HFFc6 (cell line): ENCODE measurements at places on chromosomes 16 and 17.
A peak's percentile ranks its signal among the peaks of the same experiment; 100 is the strongest.

GRCh38 chr17:63476459-63476853 lies 405 bp upstream of the ACE start:
- peaks cover 19% of the 10 kb centered on the region for H3K4me1 ChIP-seq
- H3K4me3 ChIP-seq: peak overlapping the region; percentile 39; the same call in 1 of the 2 replicates
- no peak for DNase-seq

DNA sequence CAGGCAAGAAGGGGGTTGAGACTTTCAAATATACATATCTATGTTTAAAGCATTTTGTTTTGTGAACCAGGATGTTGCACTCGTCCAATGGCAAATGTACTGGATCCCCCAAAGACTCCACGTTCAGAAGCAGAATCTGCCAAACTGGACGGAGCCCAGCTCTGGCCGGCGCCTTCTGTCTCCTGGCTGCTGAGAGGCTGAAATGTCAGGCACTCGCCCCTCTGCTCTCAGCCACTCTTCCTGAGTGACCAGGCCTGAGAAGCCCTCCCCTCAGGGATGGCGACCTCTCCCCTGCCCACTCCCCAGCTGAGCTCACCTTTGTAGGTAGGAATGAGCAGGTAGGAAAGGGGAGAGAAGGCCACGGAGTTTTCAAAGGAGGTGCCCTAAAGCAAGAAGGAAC lies 187.5 kb upstream of the FOXF1 start:
- peaks cover 16% of the 10 kb centered on the region for H3K4me1 ChIP-seq
- peaks cover 4% of the 10 kb centered on the region; the same call in 1 of the 2 replicates for H3K36me3 ChIP-seq
- H3K27ac ChIP-seq: no peak overlapping the region
- DNase-seq: no peak
- peaks cover 31% of the 10 kb centered on the region for H3K27me3 ChIP-seq

- H3K4me3 ChIP-seq: no peak overlapping the region
- H3K4me1 ChIP-seq: peaks cover 70% of the 10 kb centered on the region
- H3K27me3 ChIP-seq: no peaks in the 10 kb centered on the region; the same call in 1 of the 2 replicates
Measured at GRCh38 chr17:67831268-67831667, 6.0 kb downstream of the BPTF start.

DNA sequence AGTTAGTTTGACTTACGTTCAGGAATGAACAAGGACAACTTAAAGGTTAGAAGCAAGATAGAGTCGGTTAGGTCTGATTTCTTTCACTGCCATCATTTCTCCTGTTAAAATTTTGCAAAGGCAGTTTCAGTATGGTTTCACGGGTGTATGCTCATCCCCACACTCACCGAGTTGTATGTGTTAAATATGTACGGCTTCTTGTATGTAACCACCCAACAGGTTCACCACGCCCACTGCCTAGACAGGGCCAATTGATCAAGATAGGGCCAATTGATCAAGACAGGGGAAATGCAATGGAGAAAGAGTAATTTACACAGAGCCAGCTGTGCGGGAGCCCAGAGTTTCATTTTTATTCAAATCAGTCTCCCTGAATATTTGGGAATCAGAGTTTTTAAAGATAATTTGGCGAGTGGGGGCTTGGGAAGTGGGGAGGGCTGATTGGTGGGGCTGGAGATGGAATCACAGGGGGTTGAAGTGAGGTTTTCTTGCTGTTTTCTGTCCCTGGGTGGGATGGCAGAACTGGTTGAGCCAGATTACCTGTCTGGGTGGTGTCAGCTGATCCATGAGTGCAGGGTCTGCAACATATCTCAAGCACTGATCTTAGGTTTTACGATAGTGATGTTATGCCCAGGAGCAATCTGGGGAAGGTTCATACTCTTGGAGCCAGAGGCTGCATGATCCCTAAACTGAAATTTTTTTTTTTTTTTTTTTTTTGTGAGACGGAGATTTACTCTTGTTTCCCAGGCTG lies 62.4 kb upstream of the PLCG2 start:
- H3K27me3 ChIP-seq: peaks cover 14% of the 10 kb centered on the region
- no peak overlapping the region for H3K4me3 ChIP-seq
- peaks cover 10% of the 10 kb centered on the region for H3K4me1 ChIP-seq
- H3K27ac ChIP-seq: no peak overlapping the region
- no peaks in the 10 kb centered on the region for H3K36me3 ChIP-seq

- DNase-seq: no peak
- no peak overlapping the region for H3K4me3 ChIP-seq
- peaks cover 11% of the 10 kb centered on the region for H3K4me1 ChIP-seq
- no peak overlapping the region for H3K27ac ChIP-seq
- H3K27me3 ChIP-seq: peaks cover 3% of the 10 kb centered on the region; the same call in 1 of the 2 replicates
Measured at GRCh38 chr17:62746941-62747340, 61.2 kb downstream of the MARCHF10 start.

- DNase-seq: no peak
- peak overlapping the region; percentile 43 for H3K27ac ChIP-seq
- no peak overlapping the region for H3K4me3 ChIP-seq
- no peaks in the 10 kb centered on the region for H3K27me3 ChIP-seq
Measured at GRCh38 chr17:18094409-18094807, 6.7 kb downstream of the DRG2 start.

DNA sequence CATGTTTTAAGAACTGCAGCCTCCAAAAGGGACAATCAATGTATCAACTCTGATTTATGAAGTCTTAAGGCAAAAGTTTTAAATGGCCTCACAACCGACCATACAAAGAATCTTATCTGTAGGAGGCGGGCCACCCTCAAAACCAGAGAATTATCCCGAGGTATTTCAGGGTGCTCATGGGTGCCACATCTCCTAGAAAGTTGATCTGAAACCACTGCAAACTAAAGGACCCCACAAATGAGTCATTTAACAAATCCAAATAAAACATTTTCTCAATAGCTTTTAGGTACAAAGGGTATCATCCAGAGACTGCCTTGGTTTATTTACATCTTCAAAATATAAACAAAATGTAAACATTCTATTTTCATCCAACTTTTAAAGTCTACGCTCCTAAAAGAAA lies 6.8 kb downstream of the ERN1 start:
- H3K27me3 ChIP-seq: peaks cover 2% of the 10 kb centered on the region; the same call in 1 of the 2 replicates
- H3K36me3 ChIP-seq: peaks cover 10% of the 10 kb centered on the region
- no peak overlapping the region for H3K27ac ChIP-seq
- no peak overlapping the region for H3K4me3 ChIP-seq
- peaks cover 43% of the 10 kb centered on the region for H3K4me1 ChIP-seq

DNA sequence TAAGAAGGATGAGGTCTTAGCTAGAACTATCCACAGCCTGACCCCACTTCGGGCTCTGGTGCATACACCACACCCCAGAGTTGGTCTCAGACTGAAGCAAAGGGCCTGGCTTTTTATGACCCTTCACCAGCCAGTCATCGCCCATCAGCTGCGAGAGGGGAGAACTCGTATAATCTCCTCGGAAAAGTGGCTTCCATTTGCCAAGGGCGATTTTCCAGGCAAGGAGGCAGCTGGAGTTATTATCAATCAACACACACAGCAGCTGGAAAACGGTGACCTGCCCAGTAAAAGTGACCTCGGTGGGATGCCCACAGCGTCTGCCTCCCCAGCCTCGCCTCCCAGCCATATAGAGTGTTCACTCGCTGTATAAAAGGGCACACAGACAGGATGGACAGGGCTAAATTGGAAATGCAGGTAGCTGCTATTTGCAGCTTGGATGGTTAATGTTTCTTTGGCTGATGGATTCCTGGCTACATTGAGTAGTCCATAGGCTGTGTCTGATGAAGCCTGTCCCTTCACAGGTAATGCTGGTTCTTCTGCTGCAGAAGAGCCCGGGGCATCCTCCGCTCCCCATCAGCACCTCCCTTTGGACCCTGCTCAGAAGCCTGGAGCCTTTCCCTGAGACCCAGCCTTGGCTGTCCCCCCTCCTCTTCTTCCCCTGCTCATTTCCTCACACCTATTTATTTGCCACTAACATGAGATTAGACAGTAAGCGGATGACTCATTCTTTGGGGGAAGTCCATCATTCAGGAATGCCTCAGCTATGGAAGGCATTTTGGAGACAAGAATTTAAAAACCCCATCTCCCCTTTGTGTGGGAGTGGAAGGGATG lies 45.7 kb downstream of the TMEM186 start:
- peaks cover 14% of the 10 kb centered on the region for H3K27me3 ChIP-seq
- peak; percentile 25 for DNase-seq
- no peak overlapping the region for H3K27ac ChIP-seq
- peaks cover 10% of the 10 kb centered on the region for H3K4me1 ChIP-seq

GRCh38 chr16:2278272-2278608 lies 10.3 kb upstream of the RNPS1 start:
- H3K36me3 ChIP-seq: no peaks in the 10 kb centered on the region
- peaks cover 25% of the 10 kb centered on the region for H3K27me3 ChIP-seq
- no peak overlapping the region for H3K4me3 ChIP-seq
- DNase-seq: no peak

- no peaks in the 10 kb centered on the region for H3K36me3 ChIP-seq
- no peak overlapping the region for H3K4me3 ChIP-seq
Measured at GRCh38 chr16:28524681-28525171, 14.0 kb downstream of the NUPR1 start.

GRCh38 chr16:13300066-13300840 lies 398.9 kb downstream of the SHISA9 start:
- H3K4me3 ChIP-seq: no peak overlapping the region
- H3K27ac ChIP-seq: no peak overlapping the region
- H3K27me3 ChIP-seq: peaks cover 14% of the 10 kb centered on the region; the same call in 1 of the 2 replicates
- no peaks in the 10 kb centered on the region for H3K4me1 ChIP-seq
- H3K36me3 ChIP-seq: no peaks in the 10 kb centered on the region

GRCh38 chr17:76848670-76849069 lies 19.5 kb upstream of the MGAT5B start:
- no peak overlapping the region for H3K27ac ChIP-seq
- no peaks in the 10 kb centered on the region for H3K36me3 ChIP-seq
- peaks cover 31% of the 10 kb centered on the region for H3K27me3 ChIP-seq
- peaks cover 6% of the 10 kb centered on the region for H3K4me1 ChIP-seq
- no peak for DNase-seq

DNA sequence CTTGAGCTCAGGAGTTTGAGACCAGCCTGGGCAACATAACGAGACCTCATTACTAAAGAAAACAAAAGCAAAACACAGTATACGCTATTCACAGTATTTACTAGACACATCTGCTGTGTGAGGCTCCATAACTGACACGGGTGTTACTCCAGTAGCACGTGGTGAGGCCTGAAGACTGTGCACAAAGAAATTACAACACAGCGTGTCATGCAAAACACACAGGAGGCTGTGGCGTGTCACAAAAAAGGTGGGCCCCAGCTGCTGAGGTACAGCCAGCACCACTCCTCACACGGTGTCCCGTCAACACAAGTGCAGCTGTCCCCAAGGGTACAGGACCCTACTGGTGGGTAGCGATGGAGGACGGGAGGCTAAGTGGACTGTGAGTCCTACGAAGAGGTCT lies 2.7 kb downstream of the CYBC1 start:
- no peak for DNase-seq
- H3K4me3 ChIP-seq: no peak overlapping the region
- H3K36me3 ChIP-seq: no peaks in the 10 kb centered on the region; the same call in 1 of the 2 replicates
- H3K27me3 ChIP-seq: no peaks in the 10 kb centered on the region; the same call in 1 of the 2 replicates
- H3K4me1 ChIP-seq: peaks cover 14% of the 10 kb centered on the region
- no peak overlapping the region for H3K27ac ChIP-seq
